ENCODE measurements at places on chromosomes 13 and 19.

DNA sequence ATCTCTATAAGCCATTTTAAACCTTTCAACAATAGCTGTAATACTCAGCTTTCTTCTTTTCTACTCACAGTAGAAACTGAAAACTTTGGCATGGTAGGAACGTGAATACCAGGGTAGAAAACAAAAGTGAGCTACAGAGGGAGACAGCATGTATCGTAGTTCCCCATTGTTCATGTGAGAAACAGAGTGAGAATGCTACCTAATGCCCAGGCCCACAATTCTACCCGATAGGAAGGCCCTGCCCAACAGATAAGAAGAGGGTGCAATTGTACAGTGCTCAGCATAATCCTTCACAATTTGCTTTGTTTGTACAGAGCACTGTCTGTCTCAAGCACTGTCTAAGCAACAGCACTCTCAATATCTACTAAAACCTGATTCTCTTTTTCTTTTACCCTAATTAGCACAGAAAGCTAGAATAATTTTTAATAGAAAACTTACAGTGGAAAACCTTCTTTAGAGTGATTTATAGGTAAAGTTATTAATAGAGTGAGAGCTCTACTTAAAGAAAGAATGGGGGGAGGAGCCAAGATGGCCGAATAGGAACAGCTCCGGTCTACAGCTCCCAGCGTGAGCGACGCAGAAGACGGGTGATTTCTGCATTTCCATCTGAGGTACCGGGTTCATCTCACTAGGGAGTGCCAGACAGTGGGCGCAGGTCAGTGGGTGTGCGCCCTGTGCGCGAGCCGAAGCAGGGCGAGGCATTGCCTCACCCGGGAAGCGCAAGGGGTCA lies 322.3 kb downstream of the EFNB2 start:
- DNase-seq: no peak

DNA sequence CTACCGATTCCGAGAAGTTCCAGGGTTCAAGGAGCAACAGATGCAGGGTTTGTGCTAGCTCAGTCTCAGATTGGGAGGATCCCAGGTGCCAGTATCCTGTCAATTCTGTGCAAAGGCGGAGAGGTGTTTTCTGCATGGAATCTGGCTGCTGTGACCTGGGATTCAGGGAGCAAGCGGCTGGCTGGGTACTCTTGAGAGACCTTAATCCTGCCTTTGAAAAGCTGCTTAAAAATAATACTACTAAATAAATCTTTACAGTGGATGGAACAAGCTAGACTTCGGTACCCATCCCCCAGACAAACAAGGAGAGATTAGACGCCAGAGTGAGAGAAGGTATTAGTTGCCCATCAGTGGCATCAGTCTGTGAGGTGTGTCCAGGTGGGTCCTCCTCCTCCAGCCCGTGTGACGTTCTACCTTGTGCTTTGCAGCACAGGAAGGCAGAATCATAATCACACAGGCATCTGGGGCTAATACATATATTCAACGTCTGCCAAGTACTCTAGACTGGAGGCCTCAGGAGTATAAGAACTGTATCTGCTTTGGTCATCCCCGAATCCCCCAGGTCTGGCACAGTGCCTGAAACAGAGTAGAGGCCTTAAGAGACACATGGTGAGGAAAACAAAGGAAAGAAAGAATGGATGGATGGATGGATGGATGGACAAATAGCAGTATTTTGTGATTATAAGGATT lies 230.6 kb downstream of the ZNF536 start:
- DNase-seq: no peak

GRCh38 chr19:39133431-39134270 lies 8.1 kb downstream of the PAK4 start:
- DNase-seq: no peak

DNA sequence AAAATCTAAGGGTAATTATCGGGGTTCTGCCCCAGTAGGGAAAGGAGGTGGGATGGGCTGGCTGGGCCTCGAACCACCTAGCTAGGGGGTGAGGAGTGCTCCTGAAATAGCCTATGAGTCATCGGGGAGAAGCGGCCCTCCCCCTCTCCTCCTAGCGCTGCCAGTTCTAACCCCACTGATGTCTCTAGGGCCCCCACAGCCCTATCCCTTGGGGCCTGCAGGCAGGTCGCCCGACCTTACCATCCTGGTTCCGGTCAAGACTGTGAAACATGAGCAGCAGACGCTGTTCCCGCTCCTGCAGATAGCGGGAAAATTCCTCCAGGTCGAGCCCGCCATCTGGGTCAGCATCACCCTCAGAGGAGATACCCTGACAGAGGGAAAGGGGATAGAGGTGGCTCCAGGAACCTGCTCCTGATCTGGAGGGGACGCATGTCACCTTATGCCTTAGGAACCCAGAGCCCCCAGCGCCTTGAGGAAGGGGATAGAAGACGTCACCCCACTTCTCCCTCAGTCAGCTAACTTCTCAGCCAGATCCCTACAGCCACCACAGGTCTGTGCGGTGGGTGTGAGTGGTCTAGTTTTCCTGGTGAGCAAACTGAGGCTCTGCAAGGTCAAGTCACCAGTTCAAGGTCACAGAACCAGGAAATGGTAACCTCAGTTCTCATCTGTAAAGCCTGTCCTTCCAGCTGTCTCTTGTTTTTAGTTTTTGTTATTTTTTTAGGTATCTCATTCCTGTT lies 1.5 kb downstream of the SLC25A23 start:
- peak; percentile 44 for DNase-seq

GRCh38 chr13:113364901-113365582 lies 1.1 kb upstream of the GRTP1 start:
- DNase-seq: no peak

DNA sequence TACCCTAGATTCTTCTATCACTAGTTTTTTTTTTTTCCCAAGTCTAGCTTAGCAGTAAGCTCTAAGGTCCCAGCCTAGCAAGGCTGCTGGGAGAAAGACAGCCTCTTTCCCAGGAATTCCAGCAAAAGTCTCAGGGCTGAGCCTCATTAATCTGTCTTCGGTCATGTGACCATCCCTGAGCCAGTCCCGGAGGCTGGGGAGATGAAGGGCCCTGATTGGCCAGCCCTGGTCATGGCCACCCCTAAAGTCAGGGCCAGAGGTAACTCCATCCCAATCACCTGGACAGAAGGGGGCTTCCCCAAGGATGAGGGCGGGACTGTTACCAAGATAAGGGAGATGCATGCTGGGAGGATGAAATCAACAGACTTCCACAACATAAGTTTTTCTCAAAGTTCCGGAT lies 43.3 kb downstream of the CCNE1 start:
- no peak for DNase-seq

DNA sequence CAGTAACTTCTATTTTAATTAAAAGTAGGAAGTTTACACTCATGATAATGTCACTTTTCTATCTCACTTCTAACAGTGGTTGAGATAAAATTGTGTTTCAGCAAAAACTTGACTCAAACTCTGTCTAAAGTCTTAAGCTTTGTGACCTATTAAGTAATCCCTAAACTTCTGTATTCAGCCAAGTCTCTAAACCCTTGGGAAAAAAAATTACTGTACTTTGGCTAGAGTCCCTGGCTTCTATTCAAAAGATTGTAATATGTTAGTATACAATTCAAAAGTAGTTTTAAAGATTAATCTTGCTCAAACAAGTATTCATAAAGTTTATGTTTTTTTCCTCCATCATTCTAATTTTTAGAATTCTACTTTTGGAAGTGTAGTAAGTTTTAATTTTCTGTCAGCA lies 1248.8 kb downstream of the UQCRFS1 start:
- DNase-seq: no peak

Measured in GM12878 (cell line).